Stimulated activated naive CD8-positive, alpha-beta T cell treated with anti-CD3 and anti-CD28 coated beads, Interleukin-15, Interleukin-2, amounts not matched to agents 100 U/mL and 50 U/mL, for 24 hours (primary cell): ENCODE measurements at places on chromosomes 4 and X.

DNA sequence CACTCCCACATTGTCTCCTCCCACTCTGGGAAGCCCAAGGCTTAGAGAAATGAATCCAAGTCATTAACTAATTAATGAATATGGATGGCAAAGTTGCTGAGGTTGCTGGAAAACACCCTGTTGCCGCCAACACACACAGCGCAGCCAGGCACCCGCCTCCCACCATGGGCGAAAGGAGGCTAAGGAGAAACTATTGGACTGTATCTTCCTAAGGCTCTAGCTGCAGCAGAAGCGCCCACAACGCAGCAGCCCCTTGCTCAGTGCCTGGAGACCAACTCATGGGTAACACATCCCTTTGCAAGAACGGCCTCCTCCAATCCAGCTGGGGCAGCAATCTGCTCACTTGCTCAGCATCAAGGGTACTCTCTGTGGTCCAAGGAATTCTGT is 34.2 kb downstream of the TSC22D3 start:
- no peak for DNase-seq

- no peak for DNase-seq
Observed at GRCh38 chrX:316351-317325, 2.0 kb downstream of the GTPBP6 start.

GRCh38 chr4:79996851-79997250 is 76.2 kb downstream of the ANTXR2 start:
- DNase-seq = no peak

DNA sequence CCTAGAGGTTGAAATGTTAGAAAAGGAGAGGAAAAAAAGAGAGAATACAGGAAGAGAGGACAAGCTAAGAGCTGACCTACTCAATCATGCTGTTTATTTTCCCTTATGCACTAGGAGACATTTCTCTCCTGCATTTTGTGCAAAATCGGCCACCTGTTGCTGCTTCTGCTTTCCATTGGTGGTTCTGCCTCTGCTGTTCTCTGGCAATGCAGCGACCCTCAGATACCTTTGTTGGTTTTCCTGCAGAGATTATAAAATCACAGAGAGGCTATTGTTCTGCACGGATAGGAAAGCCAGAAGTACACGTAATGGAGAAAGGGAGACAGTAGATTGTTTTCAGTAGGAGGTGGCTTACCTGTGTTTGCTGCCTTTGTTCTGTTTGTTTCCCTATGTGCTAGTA is 108.9 kb downstream of the UNC5C start:
- no peak for DNase-seq

DNA sequence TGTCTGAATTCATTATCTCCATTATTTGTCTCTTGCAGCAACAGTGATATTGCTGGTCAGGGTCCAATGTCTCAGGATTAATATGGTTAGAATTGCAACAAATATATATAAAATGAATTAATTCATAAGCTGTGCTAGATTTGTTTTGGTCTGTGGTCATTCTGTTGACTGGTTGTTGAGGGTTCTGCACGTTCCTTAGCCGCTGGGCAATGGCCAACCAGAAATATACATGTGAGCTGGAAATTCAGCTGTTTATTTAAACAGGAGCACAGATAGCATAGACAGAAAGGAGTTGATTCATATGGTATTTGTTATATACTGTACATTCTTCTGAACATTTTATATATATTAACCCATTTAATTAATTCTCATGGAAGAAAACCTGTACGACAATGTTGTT is 100.8 kb downstream of the RPA4 start:
- DNase-seq = no peak

GRCh38 chrX:15301924-15302323 is 13.5 kb downstream of the ASB11 start:
- DNase-seq = peak; percentile 8

GRCh38 chr4:86001591-86001990 is 358.3 kb downstream of the MAPK10 start:
- DNase-seq = no peak

- DNase-seq = no peak
Observed at GRCh38 chrX:38811515-38812243, 10.4 kb downstream of the MID1IP1 start.

- no peak for DNase-seq
Observed at GRCh38 chr4:112002248-112002661, 143.0 kb upstream of the FAM241A start.

DNA sequence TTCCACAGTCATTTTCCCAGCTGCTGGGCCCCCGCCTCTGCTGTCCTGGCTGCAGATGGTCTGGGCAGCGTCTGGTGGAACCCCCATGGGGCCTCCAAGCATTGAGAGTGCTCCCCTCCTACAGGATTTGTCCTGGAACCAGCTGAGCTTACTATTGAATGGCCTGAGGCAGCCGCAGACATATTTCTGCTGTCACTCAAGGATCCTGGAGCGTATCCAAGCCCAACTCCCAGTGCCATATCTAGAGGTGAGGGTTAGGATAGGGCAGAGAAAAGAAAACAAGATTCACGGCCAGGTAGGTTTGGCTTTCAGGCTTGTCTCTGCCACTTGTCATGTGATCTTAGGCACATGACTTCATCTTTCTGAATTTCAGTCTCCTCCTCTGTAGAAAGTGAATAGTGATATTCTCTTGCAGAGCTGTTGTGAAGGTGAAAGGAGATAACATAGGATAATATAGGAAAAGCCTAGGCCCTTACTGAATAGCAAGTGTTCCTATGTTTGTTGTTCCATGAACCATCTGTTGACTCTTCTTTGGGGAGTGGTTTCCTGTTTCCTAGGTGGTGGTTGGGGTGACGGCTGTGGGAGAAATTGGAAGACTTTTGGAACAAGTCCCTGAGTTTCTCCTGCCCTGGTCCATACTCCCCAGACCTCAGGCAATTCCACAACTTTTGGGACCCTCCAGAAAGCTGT is 52.3 kb downstream of the SEPSECS start:
- no peak for DNase-seq

- DNase-seq = no peak
Observed at GRCh38 chrX:15973946-15974345, 119.3 kb upstream of the AP1S2 start.

DNA sequence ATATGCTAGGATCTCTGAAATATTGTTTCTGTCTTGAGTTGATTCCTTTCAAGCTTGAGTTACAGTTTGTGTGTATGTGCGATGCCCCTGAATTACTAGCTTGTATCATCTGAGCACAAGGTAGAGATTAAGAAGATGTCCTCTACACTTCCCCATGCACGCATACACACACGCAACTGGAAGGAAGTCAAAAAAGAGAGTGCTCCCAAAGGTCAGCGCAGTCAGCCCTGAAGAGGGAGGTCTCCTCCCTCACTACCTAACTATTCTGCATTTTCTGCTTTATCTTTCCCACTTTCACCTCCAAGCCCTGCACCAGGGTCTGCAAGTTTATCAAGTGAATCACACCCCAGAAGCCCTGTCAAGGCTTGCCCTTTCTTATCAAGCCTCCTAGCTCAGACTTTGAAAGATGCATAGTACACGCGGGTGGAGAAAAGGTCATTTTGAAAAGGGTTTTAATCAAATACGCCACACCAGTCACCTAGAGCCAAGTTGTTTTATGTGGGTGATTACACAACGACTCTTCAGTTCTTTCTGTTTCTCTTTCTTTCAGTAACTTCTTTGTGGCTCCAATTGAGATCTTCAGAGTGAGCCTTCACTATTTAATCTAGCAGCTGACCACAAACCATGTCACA is 127.7 kb downstream of the ASB9 start:
- peak; percentile 6 for DNase-seq

DNA sequence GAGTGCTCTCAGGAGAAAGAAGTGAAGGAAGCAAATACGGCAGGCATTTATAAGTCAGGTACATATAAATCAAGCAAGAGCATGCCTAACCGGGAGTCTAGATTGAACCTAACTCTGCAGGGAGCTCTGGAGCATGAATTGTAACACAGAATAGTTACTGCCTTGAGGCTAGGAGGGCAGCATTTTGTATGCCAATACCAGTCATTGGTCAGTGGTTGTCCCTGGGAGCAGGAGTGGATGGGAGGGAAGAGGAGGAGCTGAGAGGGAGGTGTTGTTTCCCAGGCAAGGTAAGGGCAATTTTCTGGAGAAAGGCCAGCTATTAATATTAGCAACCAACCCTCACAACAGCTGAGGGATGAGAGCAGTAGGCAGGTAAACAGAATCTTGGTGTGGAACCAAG is 224.7 kb upstream of the DCAF8L1 start:
- DNase-seq = no peak

- DNase-seq = peak; percentile 47
Observed at GRCh38 chrX:37685381-37686359, at the start of gene XK. Gene XK, plus strand, starts transcription at chrX:37685791. Its CDS starts 171 bp downstream, at chrX:37685962.

DNA sequence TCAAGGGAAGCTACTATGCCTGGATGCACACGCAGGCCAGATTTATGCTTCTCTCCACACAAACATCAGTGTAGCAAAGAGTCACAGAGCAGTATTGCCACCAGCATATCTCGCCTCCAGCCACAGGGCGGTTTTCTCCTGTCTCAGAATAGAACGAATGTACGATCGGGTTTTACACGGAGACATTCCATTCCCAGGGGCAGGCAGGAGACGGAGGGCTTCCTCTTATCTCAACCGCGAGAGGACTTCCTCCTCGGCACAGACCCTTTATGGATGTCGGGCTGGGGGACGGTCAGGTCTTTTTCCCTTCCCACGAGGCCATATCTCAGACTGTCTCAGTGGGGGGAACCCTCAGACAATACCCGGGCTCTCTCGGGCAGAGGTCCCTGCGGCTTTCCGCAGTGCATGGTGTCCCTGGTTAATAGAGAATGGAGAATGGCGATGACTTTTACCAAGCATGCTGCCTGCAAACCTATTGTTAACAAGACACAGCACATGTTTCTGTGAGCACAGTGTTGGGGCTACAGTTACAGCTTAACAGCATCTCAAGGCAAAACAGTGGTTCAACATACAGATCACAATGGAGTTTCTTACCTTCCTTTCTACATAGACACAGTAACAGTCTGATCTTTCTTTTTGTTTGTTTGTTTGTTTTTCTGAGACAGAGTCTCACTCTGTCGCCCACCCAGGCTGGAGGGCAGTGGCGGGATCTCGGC is 24.1 kb downstream of the CSF2RA start:
- DNase-seq = no peak

GRCh38 chr4:121950212-121950679 is 1.6 kb downstream of the TRPC3 start:
- peak; percentile 95 for DNase-seq

GRCh38 chrX:55149242-55149641 is 60.4 kb downstream of the PAGE2 start:
- DNase-seq = no peak

DNA sequence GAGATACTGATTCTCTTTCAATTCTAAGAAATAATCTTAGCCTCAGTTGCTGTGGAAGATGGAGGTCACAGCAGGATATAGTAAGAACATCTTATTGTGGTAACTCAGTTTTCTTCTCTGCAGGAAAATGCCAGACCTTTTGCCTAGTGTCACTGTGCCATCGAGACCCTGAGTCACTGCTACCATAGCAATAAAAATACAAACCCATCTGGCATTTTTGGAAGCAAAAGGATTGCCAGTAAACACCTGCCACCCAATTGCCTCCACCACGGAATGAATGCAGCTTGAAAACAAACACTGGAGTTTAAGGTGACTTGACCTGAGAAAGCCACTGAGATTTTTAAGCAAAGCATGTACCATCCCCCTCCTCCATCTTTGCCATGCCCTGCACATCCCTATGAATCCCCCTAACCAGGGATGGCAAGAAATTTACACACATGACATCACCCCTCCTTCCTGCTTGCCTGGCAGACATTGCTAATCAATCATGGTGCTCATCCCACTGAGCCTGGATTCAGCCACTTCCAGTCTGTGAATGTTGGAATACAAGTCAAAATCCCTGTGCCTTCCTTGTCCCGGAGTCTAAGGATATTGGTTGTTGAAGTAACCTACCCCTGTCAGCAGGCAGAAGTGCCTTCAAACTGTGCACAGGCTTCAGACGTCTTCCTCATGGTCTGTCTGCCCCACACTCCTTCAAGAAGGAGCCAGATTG is 59.6 kb upstream of the MAMLD1 start:
- DNase-seq = no peak
